Aorta (tissue), 5 donors: ENCODE measurements at places on chromosomes 7 and 10. TPM values are rescaled to one million over a fixed set of nuclear protein-coding genes. Genes with fewer than 3 reads are reported as not detected.

- DNase-seq, result no peak
- H3K27me3 ChIP-seq, result no peaks in the 10 kb centered on the region
- no peak overlapping the region for H3K27ac ChIP-seq
- H3K4me3 ChIP-seq, result no peak overlapping the region
- no peaks in the 10 kb centered on the region for H3K4me1 ChIP-seq
- no peaks in the 10 kb centered on the region for H3K36me3 ChIP-seq
Observed at GRCh38 chr10:129771024-129771423, 193.1 kb downstream of the EBF3 start.

- no peaks in the 10 kb centered on the region for H3K27me3 ChIP-seq
- H3K4me1 ChIP-seq, result no peaks in the 10 kb centered on the region
- no peaks in the 10 kb centered on the region for H3K36me3 ChIP-seq
Observed at GRCh38 chr7:98024075-98024474, 34.1 kb upstream of the OCM2 start.

GRCh38 chr10:97134110-97134509 is 51.6 kb downstream of the SLIT1 start:
- H3K27ac ChIP-seq, result no peak overlapping the region
- no peaks in the 10 kb centered on the region for H3K27me3 ChIP-seq
- DNase-seq, result peak; percentile 43
- no peaks in the 10 kb centered on the region for H3K4me1 ChIP-seq
- no peak overlapping the region for H3K4me3 ChIP-seq

DNA sequence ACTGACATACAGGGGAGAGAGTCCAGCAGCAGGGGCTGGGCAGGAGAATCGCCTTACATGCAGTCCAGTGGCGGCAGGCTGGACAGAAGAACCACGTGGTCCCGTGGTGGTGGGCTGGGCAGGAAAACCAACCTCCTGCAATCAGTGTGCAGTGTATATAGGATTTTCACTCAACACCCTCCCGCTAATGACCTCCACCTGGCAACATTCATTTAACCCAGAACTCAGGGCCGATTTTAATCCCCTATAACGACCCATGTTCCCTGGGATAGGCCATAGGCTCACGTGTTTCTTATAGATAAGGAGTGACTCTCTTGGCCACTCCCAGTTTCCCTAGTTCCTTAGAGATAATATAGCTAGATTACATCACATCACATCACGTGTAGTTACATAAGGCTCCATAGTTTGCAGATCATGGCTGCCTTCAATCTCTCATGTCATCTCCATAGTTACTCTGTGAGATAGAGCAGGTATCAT is 19.4 kb downstream of the MTURN start:
- no peak overlapping the region for H3K27ac ChIP-seq
- no peaks in the 10 kb centered on the region for H3K4me1 ChIP-seq
- H3K27me3 ChIP-seq, result no peaks in the 10 kb centered on the region
- no peak for DNase-seq
- no peak overlapping the region for H3K4me3 ChIP-seq
- H3K36me3 ChIP-seq, result peaks cover 6% of the 10 kb centered on the region

GRCh38 chr7:25907731-25908130 is 244.3 kb upstream of the NFE2L3 start:
- H3K27ac ChIP-seq, result no peak overlapping the region
- H3K36me3 ChIP-seq, result no peaks in the 10 kb centered on the region
- no peak overlapping the region for H3K4me3 ChIP-seq
- H3K27me3 ChIP-seq, result no peaks in the 10 kb centered on the region
- no peaks in the 10 kb centered on the region for H3K4me1 ChIP-seq

GRCh38 chr7:93921607-93922566 is at the start of gene GNG11:
Gene GNG11, plus strand, starts transcription at chr7:93921735. Its CDS starts 403 bp downstream, at chr7:93922138.
- H3K4me3 ChIP-seq, result peak within 1 kb of the TSS; percentile 88
- H3K27me3 ChIP-seq, result no peaks in the 10 kb centered on the region
- no peaks in the 10 kb centered on the region for H3K36me3 ChIP-seq
- H3K27ac ChIP-seq, result peak within 1 kb of the TSS; percentile 68
- peaks cover 2% of the 10 kb centered on the region for H3K4me1 ChIP-seq
- peak; percentile 88 for DNase-seq

DNA sequence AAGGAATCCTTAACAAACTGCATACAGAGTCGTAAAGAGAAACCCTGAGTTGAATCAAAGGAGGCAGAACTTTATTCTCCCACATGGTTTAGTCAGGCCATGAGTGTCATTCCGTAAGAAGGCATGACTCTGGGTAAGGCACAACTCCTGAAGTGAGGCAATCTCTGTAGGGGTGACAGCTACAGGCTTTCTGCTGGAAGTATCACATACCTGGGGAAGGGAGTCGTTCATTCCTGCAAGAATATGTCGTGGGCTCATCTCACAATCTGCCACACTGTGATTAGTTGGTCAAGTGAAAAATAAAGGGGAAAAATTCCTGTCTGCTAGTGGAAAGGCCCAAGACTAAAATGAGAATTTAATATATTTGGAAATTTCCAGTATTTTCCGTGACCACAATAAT is 392.6 kb downstream of the POM121L12 start:
- H3K27me3 ChIP-seq, result no peaks in the 10 kb centered on the region
- no peaks in the 10 kb centered on the region for H3K4me1 ChIP-seq
- H3K4me3 ChIP-seq, result no peak overlapping the region
- H3K36me3 ChIP-seq, result no peaks in the 10 kb centered on the region
- no peak overlapping the region for H3K27ac ChIP-seq

DNA sequence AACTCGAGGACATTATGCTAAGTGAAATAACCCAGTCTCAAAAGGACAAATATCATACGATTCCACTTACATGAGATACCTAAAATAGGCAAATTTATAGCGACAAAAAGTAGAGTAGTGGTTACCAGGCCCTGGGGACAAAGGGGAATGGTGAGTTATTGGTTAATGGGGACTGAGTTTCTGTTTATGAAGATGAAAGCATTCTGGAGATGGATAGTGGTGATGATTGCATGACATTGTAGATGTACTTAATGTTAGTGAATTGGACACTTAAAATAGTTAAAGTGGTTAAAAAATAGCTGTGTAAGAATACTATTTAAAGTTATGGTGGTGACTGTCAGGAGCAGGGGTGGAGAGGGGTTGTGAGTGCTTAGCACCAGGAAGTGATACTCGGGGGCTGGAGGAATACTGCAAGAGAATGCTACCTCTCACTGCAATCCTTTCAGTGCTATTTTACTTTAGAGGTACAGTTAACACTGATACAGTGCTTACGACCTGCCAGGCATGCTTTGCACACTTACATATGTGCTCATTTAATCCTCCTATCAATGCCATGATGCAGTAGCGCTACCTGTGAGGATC is 16.7 kb upstream of the TEX36 start:
- H3K36me3 ChIP-seq, result no peaks in the 10 kb centered on the region
- H3K27ac ChIP-seq, result no peak overlapping the region
- no peak for DNase-seq
- H3K4me1 ChIP-seq, result no peaks in the 10 kb centered on the region
- H3K4me3 ChIP-seq, result no peak overlapping the region

DNA sequence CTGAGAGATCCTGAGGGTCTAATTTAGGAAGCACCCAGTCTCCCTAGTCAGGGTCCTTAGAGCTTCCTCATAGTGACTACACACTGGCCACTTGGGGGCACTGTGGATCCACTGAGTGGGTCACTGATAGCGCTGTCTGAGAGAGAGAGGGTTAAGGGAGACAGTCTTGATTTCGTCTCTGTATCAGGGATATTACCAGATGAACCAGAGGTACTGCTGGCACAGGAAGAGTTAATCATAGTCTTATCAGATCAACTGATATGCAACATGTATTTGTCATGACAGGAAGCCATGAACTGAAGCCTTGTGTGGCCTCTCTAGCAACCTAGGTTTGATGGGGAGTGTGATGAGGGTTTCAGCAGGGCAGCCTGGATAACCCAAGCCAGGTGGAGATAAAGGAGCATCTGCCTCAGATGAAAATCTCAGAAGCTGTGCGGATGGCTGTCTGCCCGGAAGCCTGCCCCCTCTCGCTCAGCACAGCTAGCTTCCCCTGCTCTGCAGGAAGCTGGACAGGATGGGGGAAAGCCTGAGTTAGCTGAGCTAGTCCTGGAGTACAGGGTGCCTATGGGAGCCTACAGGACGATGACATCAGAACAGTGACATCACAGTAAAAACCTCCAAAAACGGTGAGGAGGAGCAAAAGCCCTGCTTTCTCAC is 214.0 kb upstream of the PRSS1 start:
- H3K4me1 ChIP-seq, result no peaks in the 10 kb centered on the region
- no peak overlapping the region for H3K27ac ChIP-seq
- no peak overlapping the region for H3K4me3 ChIP-seq
- no peaks in the 10 kb centered on the region for H3K27me3 ChIP-seq
- no peaks in the 10 kb centered on the region for H3K36me3 ChIP-seq

GRCh38 chr7:102155821-102156441 is 130.7 kb upstream of the SH2B2 start:
- no peak overlapping the region for H3K4me3 ChIP-seq
- no peak overlapping the region for H3K27ac ChIP-seq
- DNase-seq, result no peak
- H3K4me1 ChIP-seq, result no peaks in the 10 kb centered on the region

DNA sequence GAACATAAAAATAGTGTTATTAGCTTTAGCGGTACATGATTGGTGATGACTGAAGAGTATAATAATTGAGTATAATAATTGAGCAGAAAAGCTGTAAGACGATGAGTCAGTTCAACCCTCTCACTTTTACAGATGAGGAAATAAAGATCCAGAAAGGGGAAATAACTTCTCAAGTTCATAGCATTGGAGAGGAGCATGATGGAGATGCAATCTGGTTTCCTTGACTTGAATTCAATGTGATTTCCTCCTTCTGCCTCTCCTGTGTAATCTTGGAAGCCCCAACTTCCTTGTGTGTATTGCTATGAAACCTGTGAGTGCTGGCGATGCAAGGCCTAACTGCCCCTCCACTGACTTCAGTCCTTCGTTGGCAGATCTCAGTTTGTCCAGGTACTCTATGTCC is 265.1 kb downstream of the LRMDA start:
- H3K27me3 ChIP-seq, result no peaks in the 10 kb centered on the region
- no peak for DNase-seq
- H3K36me3 ChIP-seq, result no peaks in the 10 kb centered on the region
- H3K4me3 ChIP-seq, result no peak overlapping the region
- H3K27ac ChIP-seq, result no peak overlapping the region
- no peaks in the 10 kb centered on the region for H3K4me1 ChIP-seq

DNA sequence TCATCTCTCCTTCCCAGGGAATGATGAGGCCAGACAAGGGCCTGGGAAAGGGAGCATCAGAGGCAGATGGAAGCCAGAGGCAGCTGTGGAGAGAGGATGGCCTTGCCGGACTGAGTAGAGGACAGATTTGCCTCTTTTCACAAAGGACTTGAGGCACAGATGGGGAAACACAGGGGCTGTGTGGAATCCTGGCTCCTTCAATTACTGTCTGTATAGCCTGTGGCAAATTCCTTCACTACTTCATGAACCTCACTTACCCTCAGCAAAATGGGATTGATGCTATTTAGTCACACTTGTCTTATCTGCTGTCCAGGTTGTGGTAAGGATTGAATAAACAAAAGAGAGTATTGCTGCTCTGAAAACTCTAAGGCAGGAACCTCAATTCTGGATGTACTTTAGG is 40.3 kb downstream of the SLC25A28 start:
- H3K27ac ChIP-seq, result no peak overlapping the region
- no peaks in the 10 kb centered on the region for H3K4me1 ChIP-seq
- no peaks in the 10 kb centered on the region for H3K27me3 ChIP-seq
- H3K36me3 ChIP-seq, result no peaks in the 10 kb centered on the region
- no peak overlapping the region for H3K4me3 ChIP-seq
- DNase-seq, result no peak

DNA sequence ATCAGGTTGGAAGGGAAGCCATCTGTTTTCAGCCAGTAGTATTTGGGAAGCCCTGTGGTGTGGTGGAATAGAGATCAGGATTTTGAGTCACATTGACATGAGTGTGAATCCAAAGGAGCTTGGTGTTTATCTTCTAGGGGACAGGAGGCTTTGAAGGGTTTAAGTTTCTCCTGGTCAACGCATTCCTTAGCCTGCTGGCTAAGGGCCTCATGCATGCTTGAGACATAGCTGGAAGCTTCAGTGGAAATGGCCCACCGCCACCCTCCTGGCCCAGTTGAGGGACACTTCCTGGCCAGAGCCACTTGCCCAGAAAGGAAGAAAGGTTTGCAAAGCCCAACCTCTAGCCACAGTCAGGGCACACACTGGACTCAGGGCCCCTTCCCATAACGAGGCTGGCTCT is 70.9 kb downstream of the CDK1 start:
- no peak overlapping the region for H3K27ac ChIP-seq
- no peaks in the 10 kb centered on the region for H3K27me3 ChIP-seq
- H3K4me3 ChIP-seq, result no peak overlapping the region
- no peaks in the 10 kb centered on the region for H3K36me3 ChIP-seq
- no peaks in the 10 kb centered on the region for H3K4me1 ChIP-seq

GRCh38 chr10:111116211-111116610 is 39.4 kb downstream of the ADRA2A start:
- H3K27me3 ChIP-seq, result no peaks in the 10 kb centered on the region
- no peak for DNase-seq
- H3K4me1 ChIP-seq, result no peaks in the 10 kb centered on the region
- H3K4me3 ChIP-seq, result no peak overlapping the region
- no peaks in the 10 kb centered on the region for H3K36me3 ChIP-seq
- H3K27ac ChIP-seq, result no peak overlapping the region

UCMA gene
- not detected for total RNA-seq

ANK3 gene
- 24.3 TPM for total RNA-seq

VENTX gene
- total RNA-seq, result 4.0 TPM

GPNMB gene
- 129 TPM for total RNA-seq

TEX36 gene
- total RNA-seq, result not detected

STEAP1B gene
- total RNA-seq, result 2.8 TPM

RET gene
- 2.5 TPM for total RNA-seq

C10orf62 gene
- 0.42 TPM for total RNA-seq

GSDME gene
- total RNA-seq, result 16.3 TPM

GTF2IRD2 gene
- total RNA-seq, result 25.6 TPM

FLNC gene
- 245 TPM for total RNA-seq

RALA gene
- total RNA-seq, result 22.1 TPM

COPG2 gene
- 13.2 TPM for total RNA-seq

TMEM176B gene
- 34.3 TPM for total RNA-seq

ITGB8 gene
- 12.0 TPM for total RNA-seq

RTKN2 gene
- 0.21 TPM for total RNA-seq

SFTPA1 gene
- total RNA-seq, result not detected
